ENCODE measurements at places on chromosomes 3 and 15.
A peak's percentile ranks its signal among the peaks of the same experiment; 100 is the strongest.

DNA sequence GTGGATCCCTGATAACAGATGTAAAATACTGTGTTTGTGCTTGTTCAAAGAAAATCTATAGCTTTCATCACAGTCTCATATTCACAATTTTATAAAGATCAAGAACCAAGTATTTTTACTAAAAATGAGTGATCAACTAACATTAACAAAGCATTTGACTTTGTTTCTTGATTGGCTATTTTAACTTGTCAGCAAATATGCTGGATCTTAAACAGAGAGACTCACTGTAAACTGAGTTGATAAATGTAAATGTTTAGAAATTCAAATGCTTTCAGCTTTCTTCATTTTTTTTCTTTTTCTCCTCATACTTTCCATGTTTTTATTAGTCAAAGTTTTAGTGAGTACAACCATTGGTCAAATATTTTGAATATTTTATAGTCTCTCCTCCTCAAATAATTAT, 923.0 kb upstream of the NR2F2 start:
- DNase-seq = no peak

DNA sequence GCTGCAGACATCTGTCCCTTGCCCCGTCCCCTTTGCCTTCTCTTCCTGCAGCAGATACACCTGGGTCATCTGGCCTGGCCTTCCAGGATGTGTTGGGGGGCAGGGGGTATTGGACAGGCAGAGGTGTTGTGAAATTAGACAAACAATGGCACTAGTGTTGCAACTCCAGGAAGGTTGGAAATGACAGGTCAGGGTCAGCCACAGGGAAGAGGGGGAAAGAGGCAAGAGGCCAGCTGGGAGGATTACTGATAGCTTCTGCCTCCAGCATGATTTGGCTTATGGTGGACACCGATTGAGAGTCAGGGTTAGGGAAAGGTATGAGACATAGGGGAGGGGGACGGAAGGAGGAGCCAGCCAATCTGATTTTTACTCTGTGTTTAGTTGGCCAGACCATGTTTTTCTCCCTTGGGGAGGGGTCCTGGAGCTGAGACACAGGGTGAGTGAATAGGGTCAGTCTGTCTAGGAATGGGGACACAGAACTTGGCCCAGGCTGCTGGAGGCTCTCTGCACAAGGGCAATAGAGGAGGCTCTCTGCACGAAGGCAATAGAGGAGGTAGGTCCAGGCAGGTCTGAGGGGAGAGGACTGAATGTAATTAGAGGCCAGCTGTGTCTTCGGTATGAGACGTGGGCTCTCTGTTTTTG, 3.4 kb upstream of the ATP2B2 start:
- no peak for DNase-seq

- DNase-seq = peak; percentile 59
Measured at GRCh38 chr15:32956006-32956405, 238.2 kb downstream of the GREM1 start.

DNA sequence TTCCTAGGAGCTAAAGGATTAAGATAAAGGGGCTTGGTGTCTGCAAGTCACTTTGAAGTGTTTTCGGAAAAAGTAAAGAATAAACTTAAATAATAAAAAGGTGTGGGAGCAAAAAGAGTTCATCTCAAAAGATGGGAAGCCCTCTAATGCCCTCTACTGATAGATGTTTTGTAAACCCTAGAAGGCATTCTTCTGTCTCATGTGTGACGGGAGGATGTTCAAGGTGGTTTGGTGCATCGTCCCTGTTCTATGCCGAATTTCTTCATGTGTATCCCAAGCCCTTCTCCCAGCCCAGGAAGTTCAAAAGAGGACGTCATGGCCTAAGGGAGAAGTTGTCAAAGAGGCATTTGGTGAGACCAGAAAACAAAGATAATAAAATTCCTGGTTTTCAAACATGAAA, 37.2 kb downstream of the CCK start:
- DNase-seq = no peak

DNA sequence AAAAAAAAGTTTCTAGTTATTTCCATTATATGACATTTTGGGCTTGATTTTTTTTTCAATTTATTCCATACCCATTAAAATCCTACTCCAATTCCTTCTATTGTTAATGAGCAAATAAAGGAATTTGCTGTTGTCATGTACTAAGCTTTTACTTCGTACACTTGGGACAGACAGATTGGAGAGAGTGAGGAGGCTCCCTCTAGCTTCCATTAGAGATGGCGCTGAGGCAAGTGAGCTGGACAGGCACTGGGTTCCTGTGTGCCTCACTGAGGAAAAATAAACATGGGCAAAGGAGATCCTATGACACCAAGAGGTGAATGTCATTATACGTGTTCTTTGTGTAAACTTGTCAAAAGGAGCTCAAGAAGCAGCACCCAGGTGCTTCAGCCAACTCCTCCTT, 441.1 kb upstream of the MDFIC2 start:
- no peak for DNase-seq

DNA sequence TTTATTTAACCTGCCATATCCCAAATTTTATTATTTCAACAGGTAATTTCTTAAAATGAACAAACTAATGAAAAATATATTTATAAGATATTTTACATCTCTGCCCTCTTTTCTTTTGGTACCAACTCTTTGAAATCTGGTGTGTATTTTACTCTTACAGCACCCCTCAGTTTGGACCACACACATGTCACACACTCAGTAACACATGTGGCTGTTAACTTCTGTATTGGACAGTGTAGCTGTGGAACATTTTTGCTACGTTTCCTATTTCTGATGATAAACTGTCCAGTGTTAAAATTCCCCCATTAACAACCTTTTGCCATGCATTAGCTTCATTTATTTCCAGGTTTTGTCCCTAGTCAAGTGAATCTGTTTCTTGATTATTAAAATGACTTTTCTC, 250.6 kb downstream of the NFKBIZ start:
- DNase-seq = no peak

DNA sequence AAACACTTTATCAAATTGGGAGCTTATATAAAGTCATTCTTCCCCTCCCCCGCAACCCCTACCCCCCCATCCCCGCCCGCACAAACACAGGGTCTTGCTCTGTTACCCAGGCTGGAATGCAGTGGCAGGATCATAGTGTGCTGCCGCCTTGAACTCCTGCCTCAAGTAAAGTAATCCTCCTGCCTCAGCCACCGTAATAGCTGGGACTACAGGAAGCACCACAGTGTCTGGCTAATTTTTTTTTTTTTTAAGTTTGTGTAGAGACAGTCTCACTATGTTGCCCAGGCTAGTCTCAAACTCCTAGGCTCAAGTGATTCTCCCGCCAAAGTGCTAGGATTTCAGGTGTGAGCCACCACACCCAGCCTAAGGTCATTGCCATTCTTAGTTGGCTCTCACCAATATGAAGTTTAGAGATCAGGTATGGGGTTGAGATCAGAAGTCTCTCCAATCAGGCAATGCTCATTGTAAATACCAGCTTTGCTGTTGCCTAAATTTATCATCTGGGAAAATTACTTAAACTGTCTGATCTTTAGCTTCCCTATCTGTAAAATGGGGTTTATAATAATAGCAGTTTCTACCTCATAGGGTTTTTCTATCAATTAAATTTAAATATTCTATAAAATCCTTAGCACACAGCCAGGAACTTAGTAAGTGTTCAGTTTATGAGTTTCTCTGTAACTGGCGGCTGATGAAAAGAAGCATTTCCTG, 60.3 kb downstream of the TGFBR2 start:
- DNase-seq = no peak

DNA sequence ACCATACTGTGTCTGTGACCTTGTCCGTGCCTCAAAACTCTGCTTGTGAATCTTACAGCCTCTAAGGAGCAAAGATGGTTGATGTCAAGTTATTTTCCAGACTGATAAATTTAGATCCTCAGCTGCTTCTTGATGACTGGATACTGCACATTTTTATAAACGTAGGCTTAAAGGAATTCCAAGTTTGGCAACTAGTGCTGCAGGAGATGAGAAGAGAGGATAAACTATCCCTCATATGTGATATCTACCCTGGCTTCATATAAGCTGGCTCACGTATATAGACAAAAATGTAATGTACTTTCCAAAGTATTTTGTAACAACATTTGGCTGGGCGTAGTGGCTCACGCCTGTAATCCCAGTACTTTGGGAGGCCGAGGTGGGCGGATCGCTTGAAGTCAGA, 89.6 kb downstream of the GMPS start:
- no peak for DNase-seq

GRCh38 chr15:47301481-47301880, 415.8 kb upstream of the SEMA6D start:
- no peak for DNase-seq

Data from MV-4-11 (cell line).